ENCODE measurements at places on chromosomes 1 and 21.

- no peak for DNase-seq
Observed at GRCh38 chr1:4709641-4710040, 55.2 kb downstream of the AJAP1 start.

GRCh38 chr1:17212487-17213121 is 7.7 kb downstream of the PADI1 start:
- DNase-seq, result peak; percentile 77

DNA sequence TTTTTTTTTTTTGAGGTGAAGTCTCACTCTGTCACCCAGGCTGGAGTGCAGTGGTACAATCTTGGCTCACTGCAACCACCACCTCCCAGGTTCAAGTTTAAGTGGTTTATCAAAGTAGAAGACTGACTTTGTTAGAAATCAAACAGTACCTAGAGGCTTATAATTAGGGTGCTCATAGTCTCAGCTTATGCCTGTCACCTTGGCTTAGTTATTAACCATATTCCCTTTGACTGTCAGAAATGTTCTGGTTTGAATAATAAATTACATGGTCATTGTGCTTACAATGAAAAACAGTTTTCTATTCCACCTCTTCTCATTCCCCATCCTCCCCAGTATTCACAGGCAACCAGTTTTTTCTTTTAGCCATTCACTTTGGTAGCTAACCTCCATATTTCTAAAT is 54.8 kb downstream of the CTTNBP2NL start:
- DNase-seq, result no peak

- no peak for DNase-seq
Observed at GRCh38 chr1:89735479-89735878, 85.4 kb upstream of the LRRC8D start.

GRCh38 chr1:201259476-201260235 is 23.6 kb upstream of the PKP1 start:
- DNase-seq, result peak; percentile 46

DNA sequence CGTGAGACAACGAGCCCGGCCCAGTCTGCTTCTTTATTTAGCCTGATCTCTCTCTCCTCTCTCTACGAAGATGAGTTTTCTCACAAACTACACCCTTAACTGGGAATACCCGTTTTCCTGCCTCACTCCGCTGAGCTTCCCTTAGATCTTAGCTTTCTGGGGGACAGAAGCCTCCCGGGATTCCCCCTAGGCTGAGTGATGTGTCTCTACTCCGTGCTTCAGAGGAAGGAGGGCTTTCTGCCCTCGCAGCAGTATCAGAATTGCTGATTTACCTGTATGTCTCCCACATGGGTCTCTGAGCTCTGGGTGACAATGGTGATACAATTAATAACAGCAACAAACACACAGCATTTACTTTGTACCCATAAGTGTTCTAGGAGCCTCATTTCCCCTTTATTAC is 1.0 kb downstream of the ZBTB17 start:
- no peak for DNase-seq

- DNase-seq, result no peak
Observed at GRCh38 chr1:88695781-88696180, 11.7 kb downstream of the PKN2 start.

DNA sequence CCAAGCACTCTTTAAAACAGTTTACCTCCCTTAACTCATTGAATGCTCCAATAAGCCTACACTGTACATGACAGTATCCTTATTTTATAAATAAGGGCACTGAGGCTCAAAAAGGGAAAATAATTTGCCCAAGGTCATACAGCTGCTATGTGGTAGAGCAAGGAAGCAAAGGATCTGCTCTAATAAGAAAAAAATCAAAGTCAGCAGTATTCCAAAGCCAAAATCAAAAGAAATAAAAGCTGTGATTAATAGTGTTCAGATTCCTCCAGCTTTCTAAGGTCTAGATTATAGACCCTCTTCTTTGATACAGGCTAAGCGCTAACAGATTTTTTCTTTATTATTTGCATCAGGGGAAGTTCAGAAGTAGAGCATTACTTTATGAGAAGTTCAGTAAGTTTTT is 39.3 kb downstream of the IL12RB2 start:
- no peak for DNase-seq

GRCh38 chr1:230174471-230175162 is 107.6 kb downstream of the GALNT2 start:
- DNase-seq, result no peak

DNA sequence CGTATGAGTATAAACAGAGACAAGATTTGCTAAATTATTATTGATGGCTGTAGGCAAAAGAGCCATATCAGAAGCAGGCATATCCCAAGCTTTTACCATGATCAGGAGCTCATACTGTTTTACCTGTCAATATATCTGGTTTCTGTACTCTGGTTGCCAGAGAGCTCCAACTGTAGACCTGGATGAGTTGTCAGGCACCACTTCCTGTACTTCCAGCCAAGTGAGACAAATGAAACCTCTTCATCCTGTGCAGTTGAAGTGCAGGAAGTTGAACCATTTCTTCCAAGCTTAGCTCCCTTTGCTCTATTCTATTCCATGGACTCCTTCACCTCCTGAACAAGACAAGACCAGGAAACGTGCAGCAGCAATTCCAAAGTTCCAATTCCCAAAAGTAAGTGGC is 115.6 kb downstream of the ZNF281 start:
- no peak for DNase-seq

GRCh38 chr21:33587792-33588484 is 546 bp downstream of the DONSON start:
- DNase-seq, result peak; percentile 60

GRCh38 chr1:30664103-30664755 is 59.2 kb downstream of the MATN1 start:
- no peak for DNase-seq

GRCh38 chr1:62539028-62539447 is 58.3 kb upstream of the ANGPTL3 start:
- DNase-seq, result no peak

DNA sequence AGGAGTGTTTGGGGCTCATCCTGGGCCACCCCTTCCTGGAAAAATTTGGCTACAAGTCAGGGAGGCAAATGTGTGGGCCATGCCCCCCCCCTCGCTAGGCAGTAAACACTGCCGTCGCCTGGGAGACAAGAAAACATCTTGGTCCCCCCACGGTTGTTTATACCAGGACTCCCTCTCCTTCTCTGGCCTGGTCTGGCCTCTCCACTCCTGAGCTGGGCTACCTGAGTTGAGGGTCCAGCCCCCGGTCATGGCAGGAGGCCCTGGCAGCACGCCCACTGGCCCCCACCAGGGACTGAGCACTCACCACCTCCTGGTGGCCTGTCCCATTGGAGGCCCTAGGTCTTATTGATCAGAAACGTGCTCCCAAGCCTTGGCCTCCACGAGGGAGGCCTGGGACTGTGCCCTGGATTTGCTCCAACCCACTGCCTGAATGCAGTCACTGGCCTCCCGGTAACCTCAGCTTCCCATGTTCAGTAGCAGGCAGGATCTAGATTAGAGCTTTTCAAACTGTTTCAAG is 15.8 kb downstream of the KCNQ4 start:
- no peak for DNase-seq

DNA sequence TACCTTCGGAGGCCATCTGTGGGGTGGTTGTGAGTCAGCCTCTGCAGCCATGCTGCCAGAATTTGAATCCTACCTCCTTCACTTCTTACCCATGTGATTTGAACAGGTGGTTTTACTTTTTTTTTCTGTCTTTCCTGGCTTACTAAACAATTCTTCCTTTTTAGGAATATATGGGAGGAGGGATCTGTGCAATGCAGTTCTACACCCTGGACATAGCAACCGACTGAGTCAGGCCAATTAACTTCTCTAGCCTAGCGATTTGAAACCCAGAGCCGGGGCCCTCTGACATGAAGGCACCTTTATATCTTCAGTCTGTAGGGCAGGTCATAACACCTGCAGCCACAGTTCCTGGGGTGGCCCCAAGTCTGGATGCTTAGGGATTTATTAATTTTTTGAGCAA is 83.6 kb downstream of the ST6GALNAC3 start:
- DNase-seq, result no peak

- DNase-seq, result no peak
Observed at GRCh38 chr21:33035147-33035546, 9.4 kb downstream of the OLIG2 start.

- DNase-seq, result no peak
Observed at GRCh38 chr1:107593501-107594209, 371.3 kb downstream of the VAV3 start.

DNA sequence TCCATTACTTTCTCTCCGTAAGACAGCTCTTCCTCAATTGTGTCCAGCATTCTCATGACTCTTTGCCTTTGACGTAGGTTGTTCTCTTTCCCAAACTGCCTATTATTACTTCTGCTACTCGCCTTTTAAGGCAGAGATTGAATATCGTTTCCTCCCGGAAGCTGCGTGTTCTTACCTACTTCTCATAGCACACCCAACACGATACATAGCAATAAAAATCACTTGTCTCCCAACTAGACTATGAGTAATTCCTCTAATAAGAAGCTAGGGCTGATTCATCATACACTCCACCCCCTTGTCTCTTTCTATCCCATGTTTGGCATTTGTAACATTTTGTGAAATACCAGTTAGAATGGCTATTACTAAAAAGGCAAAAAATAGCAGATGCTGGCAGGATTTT is 55.8 kb upstream of the SGIP1 start:
- DNase-seq, result no peak

DNA sequence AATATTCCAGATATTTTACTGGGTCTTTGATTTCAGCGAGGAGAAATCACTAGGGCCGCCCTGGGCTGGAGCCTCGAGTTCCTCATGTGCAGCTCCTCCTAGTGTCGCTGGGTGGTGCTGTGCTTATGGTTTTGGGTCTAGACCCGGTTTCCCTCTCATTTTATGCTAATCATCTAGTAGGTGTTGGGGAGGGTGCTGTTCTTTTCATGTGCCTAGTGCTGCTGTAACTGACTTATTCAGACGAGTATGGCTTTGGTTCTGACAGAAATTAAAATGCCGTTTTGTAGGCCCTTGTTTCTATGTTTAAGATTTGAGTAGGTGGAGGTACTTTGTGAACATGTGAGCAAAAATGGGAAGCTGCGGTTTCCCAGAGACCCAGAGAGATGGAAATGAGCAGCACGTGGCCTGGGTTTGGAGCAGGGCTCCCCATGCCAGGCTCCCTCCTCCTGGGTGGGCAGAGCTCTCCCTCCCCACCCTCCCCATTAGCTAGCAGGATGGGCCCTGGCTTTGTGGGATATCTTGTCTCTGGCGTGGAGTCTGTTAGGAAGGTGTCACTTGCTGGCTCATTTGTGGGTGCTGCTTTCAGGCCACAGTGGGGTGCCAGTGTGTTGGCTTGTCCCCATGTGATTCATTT is 74.0 kb upstream of the GPR88 start:
- DNase-seq, result peak; percentile 57

- DNase-seq, result no peak
Observed at GRCh38 chr1:8870616-8871538, 7.6 kb downstream of the ENO1 start.

DNA sequence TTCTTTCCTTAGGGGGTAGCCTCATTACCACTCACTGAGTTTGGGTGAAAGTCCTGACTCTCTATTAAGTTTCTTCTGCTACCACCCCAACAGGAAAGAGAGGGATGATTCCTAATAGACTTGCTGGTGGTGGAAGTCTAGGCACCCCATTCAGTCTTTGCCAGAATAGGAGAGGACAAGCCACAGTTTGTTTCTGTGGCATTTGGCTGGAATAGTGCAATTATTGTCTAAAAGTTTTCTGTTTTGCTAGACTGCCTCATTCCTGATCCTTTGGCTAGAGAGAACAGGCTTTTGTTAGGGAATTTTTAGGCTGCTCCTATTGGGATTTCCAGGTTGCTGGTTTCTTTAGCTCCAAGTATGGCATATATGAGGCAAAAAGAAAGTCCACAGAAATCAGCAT is 9.9 kb upstream of the HJV start:
- DNase-seq, result no peak

DNA sequence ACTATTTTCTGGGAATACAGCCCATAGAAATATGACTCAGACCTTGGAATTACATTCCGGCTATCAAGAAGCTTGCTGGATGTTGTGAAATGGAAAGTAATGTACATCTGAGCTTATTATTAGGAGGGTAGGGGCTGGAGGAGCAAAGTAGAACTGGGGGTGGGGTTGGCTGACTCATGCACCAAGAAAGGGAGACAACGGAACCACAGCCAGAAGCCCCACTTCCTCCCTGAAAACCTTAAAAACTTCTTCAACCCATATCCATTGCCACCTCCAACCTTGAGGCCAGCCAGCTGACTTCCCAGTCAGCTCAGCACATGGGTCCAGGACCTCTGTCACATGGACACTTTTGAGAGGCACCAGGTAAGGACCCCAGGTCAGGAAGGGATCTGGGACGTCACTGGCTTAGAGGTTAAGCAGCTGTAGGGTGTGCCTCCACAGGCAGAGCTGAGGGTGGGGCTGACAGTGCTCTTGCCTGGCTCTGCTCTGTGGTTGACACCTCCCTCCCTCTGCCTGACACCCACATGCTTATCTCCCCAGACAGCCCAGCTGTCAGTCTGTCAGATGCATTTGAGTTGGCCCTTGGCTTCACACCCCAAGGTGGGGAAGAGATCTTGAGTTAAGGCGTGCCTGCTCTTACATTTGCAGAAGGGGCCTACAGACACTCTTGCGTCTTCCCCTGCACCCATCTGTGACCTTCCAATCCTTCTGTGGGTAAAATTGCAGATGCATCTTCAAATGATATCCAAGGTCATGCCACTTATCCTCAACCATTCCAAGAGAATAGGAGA is 5.7 kb upstream of the ZNF683 start:
- DNase-seq, result peak; percentile 58

DNA sequence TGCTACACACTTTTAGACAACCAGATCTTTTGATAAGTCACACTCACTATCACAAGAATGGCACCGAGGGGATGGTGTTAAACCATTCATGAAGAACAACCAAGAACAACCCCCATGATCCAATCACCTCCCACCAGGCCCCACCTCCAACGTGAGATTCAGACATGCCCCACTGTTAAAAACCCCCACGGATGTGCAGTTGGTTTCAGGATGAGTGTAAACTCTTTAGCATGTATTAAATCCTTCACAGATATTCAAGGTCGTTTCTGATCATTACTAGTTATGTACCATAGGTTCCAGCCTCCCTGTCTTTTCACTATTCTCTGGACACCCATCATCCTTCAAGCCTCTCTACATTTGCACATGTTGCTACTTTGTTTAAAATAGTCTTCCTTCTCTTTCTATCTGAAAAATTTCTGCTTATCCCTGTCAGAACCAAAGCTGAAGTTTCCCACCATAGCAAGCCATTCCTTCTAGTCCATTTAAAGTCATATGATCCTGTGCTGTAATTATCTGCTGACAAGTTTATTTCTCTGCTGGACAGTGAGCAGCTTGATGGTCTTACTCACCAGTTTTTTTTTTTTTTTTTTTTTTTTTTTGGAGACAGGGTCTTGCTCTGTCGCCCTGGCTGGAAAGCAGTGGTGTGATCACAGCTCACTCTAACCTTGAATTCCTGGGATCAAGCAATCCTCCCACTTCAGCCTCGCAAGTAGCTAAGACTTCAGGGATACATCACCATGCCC is 36.8 kb downstream of the MAP10 start:
- DNase-seq, result no peak

DNA sequence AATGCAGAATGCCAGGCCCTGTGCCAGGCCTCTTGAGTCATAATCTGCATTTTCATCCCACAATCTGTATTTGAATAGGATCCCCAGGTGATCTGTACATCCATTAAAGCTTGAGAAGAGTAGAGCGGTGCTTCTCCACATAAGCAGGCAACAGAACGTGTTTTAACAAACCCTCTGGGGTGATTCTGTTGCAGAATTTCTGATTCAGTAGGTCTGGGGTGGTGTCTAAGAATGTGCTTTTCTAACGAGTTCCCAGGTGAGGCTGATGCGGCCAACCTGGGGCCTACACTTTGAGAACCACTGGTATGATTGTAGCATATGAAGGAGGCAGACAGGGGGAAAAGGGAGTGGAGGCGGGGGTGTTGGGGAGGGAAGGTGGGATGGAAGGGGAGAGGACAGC is 78.4 kb upstream of the POU3F1 start:
- no peak for DNase-seq

- no peak for DNase-seq
Observed at GRCh38 chr1:22163564-22163963, 20.7 kb upstream of the WNT4 start.

Data from SJSA1 (cell line).